HuH-7.5 (cell line): ENCODE measurements at places on chromosomes 6 and 20.

DNA sequence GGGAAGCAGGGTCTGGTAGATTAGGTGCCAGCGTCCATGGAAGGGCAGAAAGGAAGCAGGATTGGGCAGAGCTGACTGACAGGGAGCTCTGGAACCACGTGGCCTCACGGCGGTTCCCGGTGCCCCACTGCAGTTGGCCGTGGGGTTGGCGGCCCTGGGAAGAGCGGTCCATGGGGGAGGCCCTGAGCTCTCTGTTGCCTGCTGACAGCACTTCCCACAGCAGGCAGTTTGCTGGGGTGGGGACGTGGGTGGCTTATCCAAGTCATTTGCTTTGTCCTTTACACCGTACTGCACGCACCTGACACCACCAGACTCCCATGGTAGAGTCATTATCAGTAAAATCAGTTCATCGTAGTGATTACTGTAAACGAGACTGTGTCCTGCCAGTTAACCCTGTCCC lies 56.1 kb downstream of the RPP40 start:
- DNase-seq = no peak

GRCh38 chr6:151109361-151109760 lies 130.4 kb upstream of the AKAP12 start:
- no peak for DNase-seq

GRCh38 chr20:62755817-62756724 lies 40.2 kb upstream of the MRGBP start:
- no peak for DNase-seq

GRCh38 chr20:33859157-33859695 lies 48.1 kb downstream of the CHMP4B start:
- DNase-seq = no peak

DNA sequence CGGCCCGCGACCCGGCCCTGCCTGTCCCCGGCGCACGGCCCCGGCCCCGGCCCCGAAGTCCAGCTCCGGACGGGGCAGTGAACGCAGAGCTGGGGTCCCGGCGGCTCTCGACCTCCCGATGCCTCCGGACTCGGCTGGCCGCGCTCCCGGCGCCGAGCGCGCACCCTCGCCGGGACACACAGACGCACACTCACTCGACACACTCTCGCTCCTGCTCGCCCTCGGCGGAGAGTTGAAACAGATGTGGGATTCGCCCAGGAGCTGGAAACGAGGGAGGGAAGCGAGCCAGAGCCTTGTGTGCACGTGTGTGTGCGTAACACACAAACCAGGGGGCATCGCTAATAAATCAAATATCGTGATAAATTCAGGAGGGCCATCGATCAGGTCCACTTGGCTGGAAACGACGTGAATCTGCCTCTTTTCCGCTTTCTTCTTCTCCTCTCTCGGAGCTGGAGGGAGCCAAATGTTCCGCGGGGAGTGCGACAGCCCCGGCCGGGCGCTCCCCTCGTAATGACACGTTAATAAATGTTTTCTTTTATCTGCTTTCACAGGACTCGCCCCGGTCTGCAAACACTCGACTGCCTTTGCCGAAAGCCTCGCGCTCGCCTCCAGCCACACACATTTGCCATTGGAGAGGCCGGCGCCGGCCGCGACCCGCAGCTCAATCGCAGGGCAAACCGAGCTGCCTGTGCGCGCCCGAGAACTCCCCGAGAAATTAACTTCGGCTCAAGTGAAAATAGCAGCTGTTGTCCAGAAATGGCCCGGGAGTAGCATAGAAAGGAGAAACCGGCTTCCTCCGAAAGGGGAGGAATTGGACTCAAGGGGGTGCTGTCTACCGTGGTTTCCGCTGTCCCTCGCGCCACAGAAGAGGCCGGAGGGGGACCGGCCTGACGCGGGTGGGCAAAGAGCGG lies 828 bp upstream of the SULF2 start:
- peak; percentile 98 for DNase-seq

GRCh38 chr6:90654166-90654565 lies 67.3 kb upstream of the MAP3K7 start:
- no peak for DNase-seq

DNA sequence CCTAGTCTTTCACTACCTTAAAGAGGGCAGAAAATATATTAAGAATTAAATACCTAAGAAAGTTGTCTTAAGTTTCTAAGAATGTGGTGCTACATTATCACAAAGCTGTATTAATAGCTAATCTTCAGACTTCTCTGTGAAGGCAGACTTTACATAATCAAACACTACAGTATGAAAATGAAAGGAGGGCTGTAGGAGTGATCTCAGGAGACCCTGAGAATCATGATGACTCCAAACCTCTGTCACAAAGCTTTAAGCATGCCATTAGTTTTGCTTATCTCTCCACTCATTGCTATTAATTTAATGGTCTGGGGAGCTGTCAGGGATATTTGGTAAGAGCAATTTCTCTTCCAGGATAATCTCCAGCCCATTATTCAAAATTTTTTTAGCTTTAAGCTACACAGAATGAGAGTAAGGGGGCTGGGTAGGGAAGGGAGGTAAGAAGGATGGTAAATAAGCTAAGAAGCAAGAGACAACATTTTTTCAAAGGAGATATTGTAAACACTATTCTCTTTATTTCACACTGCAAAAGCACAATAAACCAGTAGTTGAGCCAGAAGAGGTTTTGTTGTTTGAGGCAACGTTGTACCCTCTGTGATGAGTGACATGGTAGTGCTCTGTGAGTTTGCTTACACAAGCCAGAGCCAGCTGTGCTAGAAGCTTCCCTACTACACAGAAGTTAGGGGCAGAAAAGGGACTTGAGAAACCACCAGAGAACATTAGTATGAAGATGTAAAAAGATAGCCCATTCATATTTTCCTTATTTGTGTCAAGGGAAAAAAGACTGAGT lies 258.8 kb downstream of the GMDS start:
- DNase-seq = no peak

GRCh38 chr6:167209577-167209975 lies 51.8 kb upstream of the GPR31 start:
- DNase-seq = no peak

- no peak for DNase-seq
Measured at GRCh38 chr6:151618717-151619116, 124.9 kb downstream of the CCDC170 start.

GRCh38 chr6:105985098-105985815 lies 100.9 kb upstream of the PRDM1 start:
- DNase-seq = no peak
